ENCODE measurements at places on chromosomes 5 and 9.

- no peak for DNase-seq
These were observed 10.3 kb upstream of the ROPN1L start for GRCh38 chr5:10431415-10431814.

DNA sequence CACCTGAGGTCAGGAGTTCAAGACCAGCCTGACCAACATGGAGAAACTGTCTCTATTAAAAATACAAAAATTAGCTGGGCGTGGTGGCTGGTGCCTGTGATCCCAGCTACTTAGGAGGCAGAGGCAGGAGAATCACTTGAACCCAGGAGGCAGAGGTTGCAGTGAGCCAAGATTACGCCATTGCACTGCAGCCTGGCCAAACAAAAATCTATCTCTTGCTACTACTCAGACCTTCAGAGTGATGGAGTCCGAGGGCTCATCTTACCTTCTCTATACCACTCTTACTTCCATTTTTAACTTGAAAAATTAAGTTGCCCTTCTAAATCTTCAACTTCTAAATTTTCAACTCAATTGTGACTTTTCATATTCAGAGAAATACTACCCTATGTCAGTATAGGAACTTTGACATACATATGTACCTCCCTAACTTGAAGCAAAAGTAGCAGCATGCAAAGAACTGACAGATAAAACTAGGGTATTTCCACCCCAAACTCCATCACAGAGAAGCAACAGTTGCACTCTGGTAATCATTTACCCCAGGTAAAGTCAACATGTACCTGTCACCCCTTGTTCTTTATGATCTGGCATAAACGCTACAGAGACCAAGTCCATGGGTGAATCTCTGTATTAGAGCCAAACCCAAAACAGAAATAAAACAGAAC is 11.4 kb downstream of the ZFAND5 start:
- DNase-seq: no peak

- no peak for DNase-seq
These were observed 5.1 kb downstream of the EEIG1 start for GRCh38 chr9:127975376-127976315.

- no peak for DNase-seq
These were observed 172.7 kb downstream of the CHSY3 start for GRCh38 chr5:130077007-130077406.

DNA sequence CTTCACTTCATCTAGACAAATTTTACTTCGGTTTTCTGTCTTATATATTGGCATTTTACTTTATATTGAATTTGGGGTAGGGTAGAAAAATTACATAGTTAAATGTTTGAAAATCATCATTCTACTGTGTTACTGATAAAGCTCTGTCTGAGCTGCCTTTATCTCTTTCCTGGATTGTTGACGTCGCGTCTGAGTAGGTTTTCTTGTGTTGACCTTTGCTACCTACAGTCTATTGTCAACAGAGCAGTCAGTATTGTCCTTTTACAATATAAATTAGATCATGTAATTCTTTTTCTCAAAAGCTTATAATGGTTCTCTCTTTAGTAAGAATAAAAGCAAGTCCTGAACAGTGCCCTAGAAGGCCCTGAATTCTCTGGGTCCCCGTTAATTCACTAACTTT is 128.2 kb downstream of the HACD4 start:
- DNase-seq: no peak

DNA sequence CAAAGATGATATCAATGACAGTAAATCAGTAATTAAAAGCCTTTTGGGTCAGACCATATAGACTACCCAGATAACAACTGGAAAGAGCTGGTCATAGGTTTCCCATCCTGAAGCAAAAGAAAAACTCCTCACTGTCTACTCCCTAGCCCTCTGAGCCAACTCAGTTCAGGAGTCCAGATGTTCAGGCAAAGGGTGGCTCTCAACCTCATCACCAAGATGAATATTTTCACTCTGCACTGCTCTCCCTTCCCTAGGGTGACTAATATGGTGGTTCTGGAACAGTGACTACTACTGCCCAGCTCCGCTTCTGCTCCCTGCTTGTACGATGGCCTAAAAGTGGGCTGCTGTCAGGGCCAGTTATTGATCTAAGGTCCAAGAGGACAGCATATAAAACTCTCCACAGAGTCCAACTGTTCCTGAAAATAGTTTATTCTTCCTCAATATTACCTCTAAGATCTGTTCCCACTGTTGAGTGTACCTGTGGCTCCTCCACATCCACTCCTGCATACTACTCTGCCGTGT is 263.4 kb upstream of the SLC30A5 start:
- DNase-seq: no peak

GRCh38 chr5:123209502-123210027 is 120.5 kb downstream of the PRDM6 start:
- no peak for DNase-seq

DNA sequence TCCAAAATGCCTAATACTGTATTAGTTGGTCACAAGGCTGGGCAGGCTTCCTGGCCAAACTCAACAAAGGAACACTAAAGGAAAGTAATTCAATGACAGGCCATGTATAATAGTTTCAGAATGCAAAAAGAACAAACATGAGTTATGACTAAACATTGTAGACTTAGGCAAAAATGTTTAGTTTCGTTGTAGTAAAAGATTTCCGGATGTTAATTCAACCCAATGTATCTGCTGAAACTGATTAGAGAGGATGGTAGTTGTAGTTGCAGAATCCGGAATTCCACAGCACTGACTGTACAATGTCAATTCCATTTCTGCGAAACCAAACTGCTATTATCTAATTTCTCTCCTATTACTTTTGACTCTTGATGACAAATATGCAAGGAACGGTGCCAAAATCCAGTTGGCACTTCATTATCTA is 117.9 kb upstream of the FST start:
- no peak for DNase-seq

GRCh38 chr9:79215821-79216220 is 355.9 kb upstream of the TLE4 start:
- no peak for DNase-seq

GRCh38 chr5:95352691-95353090 is 38.5 kb upstream of the FAM81B start:
- DNase-seq: no peak

DNA sequence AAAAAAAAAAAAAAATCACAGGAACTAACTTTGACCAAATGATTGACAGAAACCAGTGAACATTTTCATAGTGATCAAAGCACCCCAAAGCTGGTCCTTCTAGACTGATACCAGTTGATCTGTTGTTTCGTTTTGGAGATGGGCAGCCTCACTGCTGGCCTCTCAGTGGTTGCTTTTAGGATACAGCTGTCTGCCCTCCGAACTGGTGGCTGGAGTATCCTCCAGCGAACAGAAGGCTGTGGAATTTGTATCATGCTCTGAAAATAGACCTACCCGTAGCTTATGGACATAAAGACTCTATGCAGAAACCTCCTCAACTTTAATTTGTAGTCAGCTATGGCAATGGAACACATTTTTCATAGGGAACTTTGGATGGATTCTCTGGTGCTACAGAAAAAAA is 49.0 kb downstream of the DCP2 start:
- no peak for DNase-seq

DNA sequence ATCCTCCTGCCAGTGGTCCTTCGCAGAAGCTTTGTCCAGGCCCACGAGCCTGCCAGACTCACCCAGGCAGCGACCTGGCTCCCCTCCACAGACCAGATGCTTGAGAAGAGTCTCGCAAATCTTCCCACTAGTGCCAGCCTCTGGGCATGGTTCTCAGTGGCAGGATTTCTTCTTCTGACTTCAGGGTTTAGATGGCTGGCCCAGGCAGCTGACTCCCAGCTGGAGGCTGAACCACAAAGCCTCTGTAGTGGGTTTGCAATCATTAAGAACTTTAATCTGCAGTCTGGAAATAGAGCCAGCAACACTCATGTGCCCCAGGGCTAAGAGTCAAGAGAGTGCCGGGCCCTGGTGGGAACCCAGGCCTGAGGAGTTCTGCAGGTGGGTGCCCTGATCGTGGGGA is 90.6 kb upstream of the ICE1 start:
- DNase-seq: no peak

GRCh38 chr5:36691696-36692371 is 85.4 kb downstream of the SLC1A3 start:
- DNase-seq: no peak

- DNase-seq: no peak
These were observed 134.1 kb downstream of the PAPPA start for GRCh38 chr9:116287721-116288120.

GRCh38 chr9:101235105-101235866 is 149.5 kb downstream of the BAAT start:
- DNase-seq: no peak

DNA sequence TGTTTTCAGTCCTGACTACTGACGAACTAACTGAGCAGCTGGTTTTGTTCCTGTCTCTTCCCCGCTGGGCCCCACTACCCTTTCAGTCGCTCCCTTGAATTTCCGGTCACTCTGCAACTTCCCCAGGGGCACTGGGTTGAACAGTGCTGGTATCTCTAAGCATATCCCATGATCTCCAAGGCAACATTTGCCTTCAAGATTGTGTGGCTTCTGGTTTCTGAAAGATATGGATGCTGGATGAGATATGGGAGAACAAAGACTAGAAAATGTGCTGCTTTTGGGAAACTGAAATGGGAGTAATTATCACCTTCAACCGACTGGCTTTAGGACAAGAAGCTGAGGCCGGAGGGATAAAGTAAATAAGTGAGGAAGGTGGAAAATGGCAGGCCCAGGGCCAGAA is 258.2 kb upstream of the PIK3R1 start:
- no peak for DNase-seq

DNA sequence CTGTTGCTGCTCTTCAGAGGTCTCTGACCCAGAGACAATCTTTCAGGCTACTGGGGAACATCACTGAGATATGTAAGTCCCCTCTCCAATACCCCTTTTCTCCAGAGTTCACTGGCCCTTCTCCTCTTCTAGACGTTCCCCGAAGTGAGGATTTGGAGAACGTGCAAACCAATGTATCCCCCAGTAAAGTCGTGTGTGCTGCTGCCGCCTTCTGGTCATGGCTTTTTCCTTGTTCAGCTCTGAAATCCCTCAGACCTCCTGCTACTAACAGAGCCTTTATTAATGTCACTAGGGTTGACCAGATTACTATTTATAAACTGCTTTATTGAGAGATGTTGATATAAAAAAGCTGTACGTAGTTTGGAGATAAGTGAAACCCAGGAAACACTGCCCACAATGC is 1028.6 kb downstream of the CDH9 start:
- DNase-seq: no peak

GRCh38 chr9:38370176-38370575 is 22.3 kb upstream of the ALDH1B1 start:
- no peak for DNase-seq

DNA sequence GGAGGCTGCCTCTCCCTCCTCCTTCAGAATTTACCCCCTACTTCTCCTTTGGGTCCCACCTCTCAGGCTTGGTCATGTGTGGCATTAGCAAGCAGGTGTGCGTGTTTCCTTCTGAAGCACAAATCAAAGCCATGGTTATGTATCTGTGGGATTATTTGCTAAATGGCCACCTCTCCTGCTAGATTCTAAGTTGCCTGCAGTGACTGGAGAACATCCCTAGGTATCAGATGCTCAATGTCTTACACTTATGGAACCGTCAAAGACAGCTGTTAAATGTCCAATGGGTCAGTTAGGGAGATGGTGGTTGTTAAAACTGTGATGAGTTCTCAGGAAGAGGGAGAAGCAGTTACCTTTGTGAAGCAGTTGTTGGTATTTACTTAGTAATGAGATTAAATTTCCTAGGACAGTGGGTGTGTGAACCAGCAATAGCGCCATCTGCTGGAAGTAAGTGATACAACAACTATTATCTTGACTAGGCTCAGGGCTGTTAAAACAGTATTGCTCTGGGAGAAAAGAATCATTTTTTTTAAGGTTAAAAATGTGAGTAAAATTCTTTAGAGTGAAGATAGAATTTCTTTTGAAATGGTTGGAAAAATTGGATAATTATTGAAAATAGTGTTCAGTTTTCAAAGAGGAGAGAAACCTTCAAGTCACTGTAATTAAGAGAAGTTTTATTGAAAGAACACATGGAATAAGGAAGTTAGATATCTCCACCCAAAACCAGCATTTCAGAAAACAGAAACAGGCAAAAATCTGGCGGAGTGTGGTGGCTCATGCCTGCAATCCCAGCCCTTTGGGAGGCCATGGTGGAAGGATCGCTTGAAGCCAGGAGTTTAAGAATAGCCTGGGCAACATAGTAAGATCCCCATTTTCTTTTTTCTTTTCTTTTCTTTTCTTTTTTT is 71.3 kb downstream of the TMC1 start:
- DNase-seq: peak; percentile 63

DNA sequence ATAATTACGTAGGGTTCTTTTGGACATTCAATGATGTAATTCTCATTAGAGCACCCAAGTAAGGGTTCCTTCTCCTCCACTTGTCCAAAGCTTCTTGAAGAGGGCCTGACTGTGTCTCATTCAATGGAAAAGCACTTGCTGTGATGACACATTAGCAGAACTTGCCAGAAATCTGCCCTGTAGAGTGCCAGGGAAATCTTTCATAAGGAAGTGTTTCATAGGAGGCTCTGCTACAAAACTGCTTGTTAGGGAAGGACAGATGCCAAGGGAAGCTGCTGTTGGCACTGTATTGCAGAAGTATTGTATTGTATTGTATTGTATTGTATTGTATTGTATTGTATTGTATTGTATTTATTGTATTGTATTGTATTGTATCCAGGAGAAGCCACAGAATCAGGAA is 45.5 kb upstream of the MPDZ start:
- DNase-seq: no peak

DNA sequence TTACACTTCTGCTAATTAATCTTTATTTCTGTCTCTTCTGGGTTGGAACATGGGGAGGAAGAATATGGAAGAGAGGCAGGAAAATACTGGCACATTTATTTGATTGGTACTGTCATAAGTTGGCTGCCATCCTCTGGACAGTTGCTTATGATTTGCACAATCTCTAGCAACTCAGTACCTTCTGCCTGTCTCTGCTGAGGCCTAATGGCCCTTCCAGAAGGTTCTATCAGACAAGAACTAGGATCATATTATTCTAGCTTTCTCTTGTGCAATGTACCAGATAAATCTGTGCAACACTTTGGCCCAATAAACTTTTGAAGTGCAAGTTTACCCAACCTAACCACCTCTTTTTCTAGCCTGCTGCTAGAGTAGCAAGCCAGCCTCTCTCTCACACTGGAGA is 335.0 kb downstream of the ARRDC3 start:
- no peak for DNase-seq

DNA sequence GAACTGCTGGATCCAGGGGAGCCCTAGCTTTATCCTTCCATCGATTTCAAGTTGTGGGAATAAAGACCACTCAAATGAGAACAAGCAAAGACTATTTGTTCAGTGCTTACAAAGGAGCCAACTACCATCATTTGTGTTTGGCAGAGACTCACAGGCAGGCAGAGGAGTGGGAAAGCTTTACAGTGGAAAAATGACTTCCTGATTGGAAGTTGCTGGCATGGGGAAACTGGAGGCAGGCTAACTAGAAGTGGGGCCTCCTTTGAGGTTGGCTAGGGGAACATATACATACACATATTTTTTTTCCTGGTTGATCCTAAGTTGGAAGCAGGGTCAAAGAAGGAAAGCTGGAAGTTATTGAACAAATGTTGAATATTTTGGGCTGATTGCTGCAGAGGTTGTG is 121.7 kb downstream of the ACTBL2 start:
- DNase-seq: no peak

DNA sequence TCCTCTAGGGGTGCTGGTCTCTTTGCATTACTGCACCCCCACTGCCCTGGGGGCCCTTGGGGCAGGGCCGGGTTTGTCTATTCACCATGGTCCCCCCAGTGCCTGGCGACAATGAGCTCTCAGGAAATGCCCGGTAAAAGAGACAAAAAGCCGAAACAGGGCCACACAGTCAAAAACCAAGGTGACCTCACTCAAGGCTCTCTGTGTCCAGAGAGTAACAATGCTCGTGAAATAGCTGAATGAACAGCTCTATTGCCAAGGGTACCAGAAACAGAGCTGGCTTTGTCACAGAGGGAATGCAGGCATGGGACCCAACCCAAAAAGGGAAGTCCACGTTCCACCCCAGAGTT is 16.0 kb downstream of the SH3PXD2B start:
- DNase-seq: no peak
